GM20000 (cell line): ENCODE measurements at places on chromosomes 4 and X.

DNA sequence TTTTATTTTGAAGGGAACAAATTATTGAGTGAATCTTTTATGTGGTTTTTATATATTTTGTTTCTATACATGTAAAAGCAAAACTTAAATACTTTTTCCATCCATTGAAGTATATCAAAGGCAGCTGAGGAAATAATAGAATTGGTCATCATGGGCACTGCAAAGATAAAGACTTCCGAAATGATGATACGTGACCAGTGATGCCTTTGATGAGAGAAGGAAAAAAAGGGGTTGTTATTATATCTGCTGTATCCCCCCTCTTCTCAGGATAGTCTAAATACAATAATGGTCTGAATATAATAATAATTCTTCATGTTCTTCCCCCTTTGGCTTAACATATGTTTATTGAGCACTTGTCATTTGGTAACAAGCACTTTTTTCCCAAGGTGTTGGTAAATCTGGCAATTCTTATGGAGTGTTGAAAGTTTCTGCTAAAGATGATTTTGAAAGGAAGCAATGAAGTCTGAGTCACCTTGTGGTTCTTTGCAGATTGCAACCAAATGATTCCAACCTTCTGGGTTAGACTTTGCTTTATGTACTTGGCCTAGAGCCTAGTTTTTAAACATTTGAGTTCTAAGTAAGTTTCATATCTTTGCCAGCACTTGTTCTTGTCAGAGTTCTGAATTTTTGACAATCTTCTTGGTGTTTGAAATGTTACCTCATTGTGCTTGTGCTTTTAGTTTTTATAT is 60.8 kb downstream of the USP9X start:
- DNase-seq = no peak

- DNase-seq = no peak
These were observed 556 bp downstream of the ATP5ME start for GRCh38 chr4:673349-674091.

GRCh38 chr4:72319601-72320021 is 249.4 kb downstream of the ADAMTS3 start:
- no peak for DNase-seq

DNA sequence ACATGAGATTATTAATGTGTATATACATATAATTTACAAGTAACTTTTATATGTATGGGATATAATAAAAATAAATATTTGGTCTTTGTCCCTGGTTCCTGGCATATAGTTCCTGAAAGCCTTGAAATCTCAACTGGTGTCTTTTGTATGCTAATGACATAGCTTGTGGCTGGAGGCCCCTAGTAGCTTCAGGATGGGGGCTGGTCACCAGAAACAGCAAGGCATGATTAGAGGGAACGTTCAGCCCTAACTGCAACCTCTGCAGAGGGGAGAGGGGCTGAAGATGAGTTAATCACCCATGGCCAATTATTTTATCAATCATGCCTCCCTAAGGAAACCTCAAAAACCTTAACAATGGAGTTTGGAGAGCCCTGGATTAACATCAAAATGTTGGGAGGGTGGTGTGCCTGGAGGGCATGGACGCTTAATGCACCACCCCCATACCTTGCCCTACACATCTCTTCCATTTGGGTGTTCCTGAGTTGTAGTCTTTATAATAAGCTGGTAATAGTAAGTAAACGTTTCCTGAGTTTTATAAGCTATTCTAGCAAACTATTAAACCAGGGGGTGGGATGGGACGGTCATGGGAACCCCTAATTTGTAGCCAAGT is 21.3 kb downstream of the PIN4 start:
- no peak for DNase-seq

GRCh38 chr4:24266951-24267722 is 317.2 kb downstream of the DHX15 start:
- DNase-seq = no peak

DNA sequence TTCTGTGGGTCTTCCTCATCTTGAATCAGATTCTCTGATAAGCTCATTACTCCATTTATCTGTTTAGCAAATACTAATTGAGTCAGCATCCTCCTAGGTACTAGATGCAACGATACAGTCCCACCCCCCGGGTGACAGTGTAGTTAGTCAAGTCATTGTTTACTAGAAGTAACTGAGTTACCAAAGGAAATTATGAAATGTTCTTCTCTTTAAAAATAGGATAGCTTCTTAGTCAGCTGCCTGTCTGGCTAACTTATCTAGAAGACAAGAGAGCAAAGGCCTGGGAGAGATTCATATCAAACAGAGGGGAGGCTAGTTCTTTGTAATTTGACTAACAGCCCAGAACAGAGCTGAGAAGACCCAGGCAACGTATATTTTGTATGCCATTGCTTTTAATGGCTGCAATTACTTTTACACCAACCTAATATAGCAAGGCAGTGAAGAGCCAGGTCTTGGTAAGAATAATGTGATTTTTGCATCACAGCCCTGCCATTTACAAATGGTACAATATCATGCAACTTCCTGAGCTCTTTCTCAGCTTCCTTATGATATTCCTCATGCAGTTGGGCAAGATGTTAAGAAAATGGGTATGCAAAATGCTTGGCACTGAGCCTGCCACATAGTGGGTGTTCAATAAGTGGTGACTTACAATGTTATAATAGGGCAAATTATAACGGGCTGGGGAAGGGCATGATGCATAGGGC is 149.9 kb downstream of the CHIC2 start:
- no peak for DNase-seq

DNA sequence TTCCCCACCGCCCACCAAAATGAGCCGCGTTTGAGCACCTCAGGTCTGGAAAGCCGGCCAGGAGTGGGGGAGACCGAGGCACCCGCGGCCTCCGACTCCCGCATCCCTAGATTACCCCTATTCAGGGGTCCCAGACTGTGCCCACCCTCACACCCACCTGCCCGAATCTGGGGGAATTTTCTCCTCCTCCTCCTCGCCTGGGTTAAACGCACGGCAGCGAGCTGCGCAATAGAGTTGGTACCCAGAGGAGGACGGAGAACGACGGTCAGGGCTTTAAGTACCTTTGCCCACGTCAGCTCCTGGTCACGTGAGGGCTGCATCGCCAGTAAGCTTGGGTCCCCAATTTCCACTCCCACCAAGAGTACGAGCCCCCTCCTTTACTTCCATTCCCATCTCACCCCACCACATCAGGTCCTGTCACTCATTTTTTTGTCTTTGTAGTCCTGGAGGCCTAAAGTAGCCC is at the start of gene ARMCX2:
Gene ARMCX2, minus strand, starts transcription at position 250 of the 463 bp plus-strand sequence. CDS start 2,262 bp downstream, outside the sequence.
- peak; percentile 66 for DNase-seq

GRCh38 chr4:78032446-78032845 is 24.7 kb upstream of the FRAS1 start:
- no peak for DNase-seq

GRCh38 chrX:47586043-47586787 is 4.0 kb downstream of the TIMP1 start:
- DNase-seq = no peak

GRCh38 chrX:78593701-78594100 is 65.4 kb downstream of the RTL3 start:
- DNase-seq = no peak

DNA sequence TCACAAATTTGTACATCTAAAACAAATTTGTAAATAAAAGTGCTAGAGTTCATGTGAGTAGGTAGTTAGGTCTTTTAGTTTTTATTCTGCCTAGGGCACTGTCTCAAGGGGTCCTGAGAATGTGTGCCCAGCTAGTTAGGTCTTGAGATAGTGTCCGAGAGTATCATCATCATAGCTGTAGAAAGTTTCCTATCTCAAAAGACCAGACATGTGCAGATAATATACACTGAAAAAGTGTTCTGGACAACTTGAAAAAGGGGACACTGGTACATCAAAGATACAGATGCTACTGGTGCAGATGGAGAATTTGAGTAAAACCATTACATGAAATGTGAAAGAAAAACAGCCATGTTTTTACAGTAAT is 1.8 kb upstream of the ZCCHC4 start:
- DNase-seq = no peak

GRCh38 chr4:5423670-5424069 is 284.7 kb downstream of the EVC2 start:
- no peak for DNase-seq

DNA sequence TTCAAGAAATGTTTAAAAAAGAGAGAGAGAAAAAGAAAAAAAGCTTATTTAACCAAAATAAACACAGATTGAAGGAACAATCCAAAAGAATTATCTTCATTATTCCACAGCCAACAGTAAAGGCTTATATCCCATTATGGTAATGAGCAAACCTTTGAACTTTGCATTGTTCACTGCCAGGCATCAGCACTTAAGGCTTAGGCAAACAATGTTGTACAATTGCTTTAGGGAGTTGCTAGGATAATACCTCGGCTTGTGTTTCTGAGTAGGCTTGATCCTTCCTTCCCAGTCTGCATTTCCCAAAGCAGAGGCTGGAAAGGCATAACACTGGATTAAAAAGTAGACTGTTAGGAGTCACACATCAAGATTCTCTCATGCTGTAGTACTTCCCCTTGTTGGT is 352.7 kb upstream of the IGFBP7 start:
- no peak for DNase-seq

GRCh38 chr4:102076622-102077021 is 268.7 kb downstream of the SLC39A8 start:
- no peak for DNase-seq

GRCh38 chr4:122816476-122816875 is 10.2 kb upstream of the FGF2 start:
- DNase-seq = no peak

GRCh38 chr4:66045913-66046312 is 375.6 kb upstream of the EPHA5 start:
- DNase-seq = no peak

DNA sequence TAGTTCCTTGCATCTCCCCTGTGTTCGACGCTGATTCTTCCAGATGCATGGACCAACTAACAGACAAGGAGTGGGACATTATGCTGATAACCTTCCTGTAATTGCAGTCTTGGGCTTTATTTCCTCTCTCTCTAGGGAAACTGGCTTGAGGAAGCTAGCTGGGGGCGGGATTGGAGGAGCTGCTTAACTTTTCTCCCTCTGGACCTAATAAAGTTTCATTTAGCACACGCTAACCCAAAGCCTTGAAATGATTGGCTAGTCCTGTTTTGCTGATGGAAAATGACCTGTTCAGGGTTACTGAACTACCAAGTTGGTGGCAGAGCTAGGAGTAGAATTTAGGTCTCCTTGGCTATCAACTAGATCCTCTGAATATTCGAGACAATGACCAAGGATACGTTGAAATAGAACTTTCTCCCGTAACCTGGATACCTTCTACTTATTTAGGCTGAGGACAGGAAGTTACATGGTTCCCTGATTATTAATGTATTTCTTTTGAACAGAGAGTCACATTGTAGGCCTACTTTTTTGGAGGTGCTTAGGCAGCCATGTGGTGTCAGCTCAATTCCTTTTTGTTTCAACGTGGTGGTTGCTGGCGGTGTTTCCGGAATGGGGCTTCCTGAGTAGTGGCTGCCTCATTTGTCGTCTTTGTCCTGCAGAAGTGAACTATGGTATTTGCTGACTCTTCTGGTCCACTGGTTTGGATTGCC is 2.0 kb downstream of the PGK1 start:
- DNase-seq = no peak

DNA sequence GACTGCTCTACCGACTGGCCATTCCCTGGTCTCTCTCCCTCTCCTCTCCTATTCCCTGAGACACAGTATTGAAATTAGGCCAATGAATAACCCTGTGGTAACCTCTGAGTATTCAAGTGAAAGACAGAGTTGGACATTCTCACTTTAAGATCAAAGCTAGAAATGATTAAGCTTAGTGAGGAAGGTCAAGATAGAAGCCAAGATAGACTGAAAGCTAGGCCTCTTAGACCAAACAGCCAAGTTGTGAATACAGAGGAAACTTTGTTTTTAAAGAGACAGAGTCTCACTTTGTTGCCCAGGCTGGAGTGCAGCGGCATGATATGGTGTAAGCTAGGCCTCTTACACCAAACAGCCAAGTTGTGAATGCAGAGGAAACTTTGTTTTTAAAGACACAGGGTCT is 64.6 kb downstream of the KDM6A start:
- no peak for DNase-seq

GRCh38 chrX:154967603-154968002 is 54.9 kb downstream of the F8 start:
- no peak for DNase-seq

- no peak for DNase-seq
These were observed 287.6 kb upstream of the TAPT1 start for GRCh38 chr4:16513876-16514275.

- no peak for DNase-seq
These were observed 1.8 kb downstream of the CAMK2D start for GRCh38 chr4:113759696-113760093.

GRCh38 chrX:106588801-106589200 is 23.0 kb upstream of the RADX start:
- DNase-seq = no peak

DNA sequence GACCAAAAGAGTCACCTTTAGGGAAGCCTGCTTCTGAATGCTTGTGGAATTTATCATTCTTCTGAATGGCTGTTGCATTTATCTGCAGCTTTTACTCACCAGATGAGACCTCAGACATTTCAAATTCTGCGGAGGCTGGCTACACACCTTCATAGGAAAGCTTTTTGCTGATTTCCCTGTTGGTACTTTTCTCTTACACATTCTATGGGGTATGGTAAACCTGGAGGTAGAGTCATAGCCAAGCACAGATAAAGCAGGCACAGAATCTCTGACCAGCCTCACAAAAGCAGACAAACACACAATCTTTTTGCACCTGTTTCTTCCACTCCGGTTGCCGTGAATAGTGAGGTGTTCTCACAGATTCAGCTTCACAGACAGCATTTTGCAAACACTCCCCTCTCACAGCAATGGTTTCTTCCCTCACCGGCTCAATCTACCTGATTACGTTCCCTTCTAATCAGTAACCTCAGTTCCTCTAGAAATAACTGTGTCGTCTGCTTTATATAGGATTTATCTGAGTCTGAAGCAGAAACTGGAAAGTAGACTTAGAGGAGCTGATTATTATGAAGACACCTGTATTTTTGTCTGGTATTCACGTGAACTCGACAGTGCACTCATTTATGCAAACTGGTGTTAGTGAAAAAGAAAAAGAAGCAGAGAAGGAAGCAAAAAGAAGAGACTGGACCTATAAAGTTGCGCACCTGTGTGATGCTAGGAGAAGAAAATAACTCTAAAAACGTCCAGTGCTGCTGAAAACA is 83.1 kb downstream of the DMD start:
- no peak for DNase-seq

DNA sequence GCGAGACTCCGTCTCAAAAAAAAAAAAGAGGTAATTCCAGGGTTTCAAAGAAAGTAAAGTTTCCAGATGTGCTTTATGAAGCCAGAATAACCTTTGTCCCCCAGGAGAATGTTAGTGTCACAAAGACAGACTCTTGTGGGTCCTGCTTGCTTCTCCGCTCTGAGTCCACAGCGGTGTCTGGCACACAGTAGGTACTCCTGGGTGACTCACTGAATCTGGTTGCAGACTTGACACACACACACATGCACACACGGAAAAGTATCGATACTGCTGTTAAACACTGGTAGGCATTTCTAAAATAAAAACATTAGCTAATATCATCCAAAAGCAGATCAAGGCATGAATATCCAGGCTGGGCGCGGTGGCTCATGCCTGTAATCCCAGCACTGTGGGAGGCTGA is 22.9 kb downstream of the TMEM187 start:
- DNase-seq = no peak
